CD4-positive, CD25-positive, alpha-beta regulatory T cell (primary cell): ENCODE measurements at places on chromosomes 1 and 21. TPM values are rescaled to one million over a fixed set of nuclear protein-coding genes. Genes with fewer than 3 reads are reported as not detected.

GART gene
- polyA plus RNA-seq = 45.5 TPM

CD247 gene
- 424 TPM for polyA plus RNA-seq

METTL13 gene
- 24.2 TPM for polyA plus RNA-seq

NTMT2 gene
- polyA plus RNA-seq = not detected

CD1E gene
- not detected for polyA plus RNA-seq

HSPB7 gene
- polyA plus RNA-seq = not detected

VPS45 gene
- polyA plus RNA-seq = 25.8 TPM

CASQ2 gene
- not detected for polyA plus RNA-seq

SLC25A24 gene
- 25.9 TPM for polyA plus RNA-seq

KANK4 gene
- not detected for polyA plus RNA-seq

PFKFB2 gene
- polyA plus RNA-seq = 0.32 TPM

SSBP3 gene
- polyA plus RNA-seq = 7.2 TPM

THRAP3 gene
- 62.5 TPM for polyA plus RNA-seq

ENAH gene
- polyA plus RNA-seq = 0.13 TPM

TMEM35B gene
- polyA plus RNA-seq = 173 TPM

FAM72B gene
- polyA plus RNA-seq = 1.1 TPM

ADSS2 gene
- polyA plus RNA-seq = 27.1 TPM

RNF19B gene
- 2.4 TPM for polyA plus RNA-seq

CBS gene
- not detected for polyA plus RNA-seq

CATSPER4 gene
- not detected for polyA plus RNA-seq

LENEP gene
- polyA plus RNA-seq = not detected

RGL1 gene
- 2.2 TPM for polyA plus RNA-seq

KCNJ9 gene
- polyA plus RNA-seq = 0.05 TPM

BLACAT1 gene
- not detected for polyA plus RNA-seq

LGR6 gene
- 0.30 TPM for polyA plus RNA-seq

ZNF683 gene
- not detected for polyA plus RNA-seq

UBIAD1 gene
- polyA plus RNA-seq = 43.5 TPM

COL6A1 gene
- 0.10 TPM for polyA plus RNA-seq

TNNT2 gene
- not detected for polyA plus RNA-seq

FABP3 gene
- not detected for polyA plus RNA-seq

C1QC gene
- not detected for polyA plus RNA-seq

SUMO3 gene
- 88.9 TPM for polyA plus RNA-seq

SMCP gene
- not detected for polyA plus RNA-seq

MYOG gene
- polyA plus RNA-seq = not detected

IFFO2 gene
- 4.7 TPM for polyA plus RNA-seq

MAB21L3 gene
- polyA plus RNA-seq = not detected

BMP8B gene
- polyA plus RNA-seq = 0.05 TPM

NPL gene
- polyA plus RNA-seq = 12.2 TPM

OR10J1 gene
- not detected for polyA plus RNA-seq

KCNT2 gene
- not detected for polyA plus RNA-seq
